Endothelial cell of umbilical vein (primary cell): ENCODE measurements at places on chromosomes 11 and 22. TPM values are rescaled to one million over a fixed set of nuclear protein-coding genes. Genes with fewer than 3 reads are reported as not detected.

- DNase-seq, result no peak
Observed at GRCh38 chr11:18193010-18193409, 20.4 kb downstream of the MRGPRX4 start.

DNA sequence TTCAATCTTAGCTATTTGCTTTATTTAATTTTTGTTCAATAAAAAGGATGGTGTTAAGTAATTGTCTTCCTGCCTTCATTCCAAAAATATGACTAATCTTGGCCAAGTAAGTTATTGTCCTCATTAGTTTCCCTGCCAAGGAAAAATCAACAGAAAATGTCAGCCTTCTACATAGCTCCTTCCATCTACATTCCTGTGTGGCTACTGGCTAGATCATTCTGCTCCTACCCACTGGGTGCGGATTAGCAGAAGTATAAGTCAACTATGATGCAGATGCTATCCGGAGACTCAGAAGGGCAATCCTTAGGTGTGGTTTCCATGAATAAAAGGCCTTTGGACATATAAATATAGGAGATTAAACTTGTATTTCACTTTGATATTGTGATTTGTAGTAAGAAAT is 154.4 kb downstream of the SBF2 start:
- DNase-seq, result peak; percentile 88

DNA sequence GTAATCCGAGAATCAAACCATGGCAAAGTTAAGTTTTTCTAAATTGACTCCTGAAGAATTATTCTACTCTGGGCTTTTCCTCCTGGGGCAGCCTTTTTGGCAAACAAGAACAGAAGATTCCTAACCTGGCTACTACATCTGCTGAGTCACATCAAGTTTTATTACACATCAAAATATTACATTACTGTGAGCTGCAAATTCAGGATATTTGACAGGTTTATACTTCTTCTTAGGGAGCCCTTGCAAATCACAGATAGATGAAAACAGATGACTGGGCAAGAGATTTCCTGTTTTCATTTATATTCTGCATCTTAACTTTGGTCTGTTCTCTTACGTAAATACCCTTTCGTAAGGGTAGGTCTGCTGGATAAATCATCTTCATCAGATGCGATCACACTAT is 23.6 kb downstream of the XRRA1 start:
- no peak for DNase-seq

Gene OR5F1
- total RNA-seq, result not detected in 2 replicates

- peak; percentile 83 for DNase-seq
Observed at GRCh38 chr11:77244277-77245027, 57.0 kb downstream of the GDPD4 start.

- no peak for DNase-seq
Observed at GRCh38 chr22:48353116-48353947, 1474.3 kb downstream of the BRD1 start.

DNA sequence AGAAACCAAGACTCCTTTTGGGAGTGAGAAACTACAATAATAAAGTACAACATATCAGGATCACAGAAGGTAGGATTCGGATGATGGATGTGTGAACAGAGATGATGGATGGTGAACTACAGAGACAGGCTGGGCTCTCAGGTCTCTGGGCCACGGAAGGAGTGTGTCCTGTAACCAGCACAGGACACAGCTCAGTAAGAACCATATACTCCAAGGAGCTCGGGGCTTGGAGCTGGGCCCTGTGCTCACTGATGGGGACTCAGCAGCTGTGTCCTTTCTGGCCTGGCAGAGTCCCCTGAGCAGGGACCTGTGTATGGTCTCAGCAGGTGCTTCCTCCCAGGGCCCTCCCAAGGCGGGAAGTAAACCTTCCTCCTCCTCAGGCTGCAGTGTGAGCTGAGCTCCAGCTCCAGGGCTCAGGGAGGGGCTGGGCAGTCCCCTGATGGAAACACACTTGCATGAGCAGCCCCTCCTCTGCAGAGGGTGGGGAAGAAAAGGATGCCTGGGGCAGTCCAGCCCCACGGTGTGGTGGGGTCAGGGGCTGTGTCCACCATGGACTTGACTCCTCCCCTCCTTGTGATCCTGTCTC is 39.8 kb upstream of the TOP3B start:
- DNase-seq, result no peak

Gene LRRC4C
- total RNA-seq, result not detected in 2 replicates

Gene TEX12
- total RNA-seq, result 0.46 TPM in 1 of 2 replicates, not detected in the other

DNA sequence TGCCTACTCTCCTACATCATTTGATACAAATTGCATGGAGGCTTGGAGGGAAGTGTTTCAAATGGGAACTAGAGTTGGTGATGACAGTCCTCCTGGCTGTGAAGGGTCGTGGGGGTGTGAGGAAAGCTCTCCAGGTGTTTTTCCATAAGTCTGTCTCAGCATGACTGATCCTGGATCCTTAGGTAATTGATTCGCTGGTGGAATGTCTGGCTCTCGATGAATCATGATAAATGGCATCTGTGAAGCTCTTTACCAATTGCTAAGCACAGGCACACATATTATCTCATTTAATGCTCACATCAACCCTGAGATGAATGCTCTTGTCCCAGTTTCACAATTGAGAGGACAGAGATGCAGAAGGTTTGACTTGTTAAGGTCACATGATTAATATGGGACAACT is 107.5 kb downstream of the PKNOX2 start:
- DNase-seq, result no peak

Gene GNB1L
- 5.9 and 11.2 TPM in 2 replicates for total RNA-seq

DNA sequence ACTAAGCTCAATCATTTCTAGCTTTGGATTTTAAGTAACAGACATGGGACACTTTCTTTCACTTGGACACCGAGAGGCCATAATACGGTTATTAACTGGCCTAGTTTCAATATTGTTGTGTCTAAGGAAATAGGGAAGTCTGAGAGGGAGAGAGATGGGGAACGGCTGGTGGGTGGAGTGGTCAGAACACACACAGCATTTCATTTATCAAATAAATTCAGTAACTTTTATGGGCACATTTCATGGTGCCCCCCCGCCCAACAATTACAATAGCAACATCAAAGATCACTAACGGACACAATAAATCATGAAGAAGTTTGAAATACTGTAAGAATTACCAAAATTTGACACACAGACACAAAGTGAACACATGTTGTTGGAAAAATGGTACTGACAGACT is 10.7 kb downstream of the PRPF19 start:
- DNase-seq, result no peak

Gene TOLLIP
- 49.1 and 49.6 TPM in 2 replicates for total RNA-seq

Gene MN1
- total RNA-seq, result 1.7 and 3.8 TPM in 2 replicates

Gene TIGD3
- 0.27 TPM in 1 of 2 replicates, not detected in the other for total RNA-seq

Gene KCNA4
- not detected in 2 replicates for total RNA-seq

Gene HYLS1
- 9.4 and 12.6 TPM in 2 replicates for total RNA-seq

- no peak for DNase-seq
Observed at GRCh38 chr11:40597546-40598113, 861.8 kb downstream of the LRRC4C start.

GRCh38 chr11:111726301-111726713 is 39.9 kb downstream of the PPP2R1B start:
- no peak for DNase-seq

Gene SLC17A6
- total RNA-seq, result not detected in 2 replicates

GRCh38 chr11:112610494-112610893 is 349.8 kb upstream of the PLET1 start:
- peak; percentile 6 for DNase-seq

Gene TLCD5
- 6.1 and 6.3 TPM in 2 replicates for total RNA-seq

Gene RAPSN
- total RNA-seq, result 1.6 TPM in 2 replicates

Gene FXYD2
- total RNA-seq, result 0.72 and 1.8 TPM in 2 replicates

DNA sequence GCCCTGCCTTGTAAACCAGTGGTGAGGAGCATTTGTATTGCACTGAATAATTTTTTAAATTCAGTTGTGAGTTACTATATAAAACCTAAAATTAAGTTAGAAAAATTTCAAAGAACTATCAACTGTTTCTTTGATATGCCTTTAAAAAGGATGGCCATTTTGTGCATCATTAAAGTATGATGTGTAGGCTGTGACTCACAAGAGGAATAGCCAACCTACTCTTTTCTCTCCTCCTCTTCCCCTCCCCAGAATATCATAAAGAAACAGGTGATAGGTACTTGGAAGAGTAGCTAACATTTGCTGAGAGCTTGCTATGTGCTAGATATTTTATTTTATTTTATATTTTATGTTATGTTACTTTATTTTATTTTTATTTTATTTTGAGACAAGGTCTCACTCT is 10.6 kb upstream of the PIK3C2A start:
- no peak for DNase-seq

DNA sequence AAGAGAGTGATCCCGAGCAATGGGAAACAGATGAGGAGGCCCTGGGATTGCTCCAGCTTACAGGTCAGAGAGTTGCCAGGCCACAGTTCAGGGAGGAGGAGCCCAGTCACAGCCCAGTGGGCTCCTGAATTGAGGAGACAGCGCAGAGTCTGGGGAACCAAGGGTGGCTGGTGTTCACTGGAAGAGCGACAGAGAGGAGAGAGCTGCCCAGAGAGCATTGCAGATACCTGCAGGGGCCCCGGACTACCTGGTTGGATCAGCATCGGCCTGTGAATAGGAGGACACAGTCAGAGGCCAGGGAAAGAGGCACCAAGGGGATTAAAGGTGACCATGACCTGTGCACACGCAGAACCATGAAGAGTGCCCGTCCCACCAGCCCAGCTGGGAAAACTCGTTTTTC is 648.6 kb downstream of the TBC1D22A start:
- no peak for DNase-seq

Gene OR51B5
- not detected in 2 replicates for total RNA-seq

Gene CCDC86
- total RNA-seq, result 57.6 and 60.8 TPM in 2 replicates

GRCh38 chr11:117239295-117239694 is 6.8 kb downstream of the RNF214 start:
- peak; percentile 59 for DNase-seq

Gene MUC5AC
- total RNA-seq, result not detected in 2 replicates

- DNase-seq, result peak; percentile 70
Observed at GRCh38 chr11:119618208-119618909, 110.6 kb downstream of the NECTIN1 start.

DNA sequence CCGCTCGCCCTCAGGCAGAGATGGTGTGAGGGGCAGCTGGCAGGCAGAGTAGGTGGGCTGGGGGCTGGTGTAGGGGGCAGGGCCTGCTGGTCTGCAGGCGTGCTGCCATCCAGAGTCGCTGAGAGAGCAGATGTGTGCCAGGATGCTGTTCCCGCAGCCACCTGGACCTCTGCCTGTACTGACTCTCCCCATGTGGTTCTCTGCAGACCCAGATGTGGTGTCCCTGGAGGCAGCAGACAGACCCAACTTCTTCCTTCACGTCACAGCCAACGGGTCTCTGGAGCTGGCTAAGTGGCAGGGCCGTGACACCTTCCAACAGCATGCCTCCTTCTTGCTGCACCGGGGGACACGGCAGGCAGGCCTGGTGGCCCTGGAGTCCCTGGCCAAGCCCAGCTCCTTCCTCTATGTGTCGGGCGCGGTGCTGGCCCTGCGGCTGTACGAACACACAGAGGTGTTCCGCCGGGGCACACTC is 58.6 kb downstream of the OTOG start:
- no peak for DNase-seq

Gene CATSPER1
- 1.0 and 1.3 TPM in 2 replicates for total RNA-seq

DNA sequence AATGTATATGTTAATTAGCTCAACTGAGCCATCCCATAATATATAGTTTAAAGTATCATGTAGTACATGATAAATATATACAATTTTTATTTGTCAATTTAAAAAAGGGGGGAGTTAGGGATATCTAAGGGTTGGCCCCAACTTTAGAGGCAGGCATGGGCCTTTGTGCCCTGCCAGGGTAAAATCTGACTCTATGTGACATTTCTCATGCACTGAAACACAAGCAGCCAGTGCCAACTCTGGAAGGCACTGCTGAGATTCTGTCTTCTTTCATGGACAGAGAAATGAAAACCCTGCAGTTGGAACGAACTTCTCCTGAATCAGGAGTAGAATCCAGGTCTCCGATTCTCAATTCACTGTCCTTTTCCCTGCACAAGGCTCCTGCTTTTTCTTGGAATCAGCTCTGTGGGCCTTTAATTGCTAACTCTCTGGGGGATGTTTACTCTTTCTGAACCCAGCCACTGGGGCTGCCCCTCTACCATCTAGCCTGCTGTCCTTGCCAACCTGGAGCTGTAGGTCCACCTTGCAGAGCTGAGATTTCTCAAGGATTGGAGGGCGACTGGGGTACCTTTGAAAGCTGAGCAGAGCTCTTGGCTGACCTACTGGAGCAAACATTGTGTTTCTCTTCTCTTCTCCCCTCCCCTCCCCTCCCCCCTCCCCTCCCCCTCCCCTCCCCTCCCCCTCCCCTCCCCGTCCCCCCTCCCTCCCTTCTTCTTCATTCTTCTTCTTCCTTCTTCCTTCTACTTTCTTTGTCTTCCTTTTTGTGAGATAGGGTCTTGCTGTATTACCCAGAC is 26.7 kb downstream of the SLC5A1 start:
- no peak for DNase-seq

GRCh38 chr11:10770626-10771254 is 19.7 kb downstream of the CTR9 start:
- DNase-seq, result peak; percentile 71
